Calu3 (cell line): ENCODE measurements at places on chromosomes 11 and 22. TPM values are rescaled to one million over a fixed set of nuclear protein-coding genes. Genes with fewer than 3 reads are reported as not detected.

The DTX4 gene
- total RNA-seq: 56.7 and 65.8 TPM in 2 replicates

The GLB1L2 gene
- total RNA-seq: 15.5 and 19.0 TPM in 2 replicates

The CECR2 gene
- 0.09 and 0.15 TPM in 2 replicates for total RNA-seq

- H3K4me1 ChIP-seq: peaks cover 25% of the 10 kb centered on the region
- H3K27ac ChIP-seq: peak overlapping the region; percentile 34
- peaks cover 64% of the 10 kb centered on the region for H3K36me3 ChIP-seq
These were observed 11.8 kb upstream of the WDR74 start for GRCh38 chr11:62850911-62851806.

The DEPDC7 gene
- total RNA-seq: 1.2 and 1.6 TPM in 2 replicates

GRCh38 chr11:86101941-86102407, 33.1 kb upstream of the PICALM start:
- H3K4me1 ChIP-seq: no peaks in the 10 kb centered on the region
- H3K4me3 ChIP-seq: no peak overlapping the region

DNA sequence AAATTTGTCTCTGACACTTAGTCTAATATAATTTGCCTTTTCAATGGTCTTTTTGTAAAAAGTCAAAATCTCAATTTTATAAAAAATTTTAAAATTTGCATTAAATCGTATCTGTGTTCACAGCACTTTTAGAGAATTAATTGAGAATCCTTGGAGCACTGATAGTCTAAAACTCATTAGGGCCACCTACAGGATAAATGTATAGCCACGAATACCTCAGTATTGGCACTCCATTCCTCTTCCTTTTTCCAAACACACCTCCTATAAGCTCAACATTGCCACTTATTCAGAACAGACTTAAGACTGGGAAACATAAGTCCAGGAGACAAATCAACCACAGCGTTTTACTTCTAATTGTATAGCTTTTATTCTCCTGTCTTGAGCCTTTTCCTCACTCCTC, 776.0 kb upstream of the ARHGAP42 start:
- no peaks in the 10 kb centered on the region for H3K36me3 ChIP-seq
- H3K27me3 ChIP-seq: no peaks in the 10 kb centered on the region
- H3K27ac ChIP-seq: no peak overlapping the region
- no peaks in the 10 kb centered on the region for H3K4me1 ChIP-seq
- no peak overlapping the region for H3K4me3 ChIP-seq

The MYH9 gene
- total RNA-seq: 526 and 606 TPM in 2 replicates

DNA sequence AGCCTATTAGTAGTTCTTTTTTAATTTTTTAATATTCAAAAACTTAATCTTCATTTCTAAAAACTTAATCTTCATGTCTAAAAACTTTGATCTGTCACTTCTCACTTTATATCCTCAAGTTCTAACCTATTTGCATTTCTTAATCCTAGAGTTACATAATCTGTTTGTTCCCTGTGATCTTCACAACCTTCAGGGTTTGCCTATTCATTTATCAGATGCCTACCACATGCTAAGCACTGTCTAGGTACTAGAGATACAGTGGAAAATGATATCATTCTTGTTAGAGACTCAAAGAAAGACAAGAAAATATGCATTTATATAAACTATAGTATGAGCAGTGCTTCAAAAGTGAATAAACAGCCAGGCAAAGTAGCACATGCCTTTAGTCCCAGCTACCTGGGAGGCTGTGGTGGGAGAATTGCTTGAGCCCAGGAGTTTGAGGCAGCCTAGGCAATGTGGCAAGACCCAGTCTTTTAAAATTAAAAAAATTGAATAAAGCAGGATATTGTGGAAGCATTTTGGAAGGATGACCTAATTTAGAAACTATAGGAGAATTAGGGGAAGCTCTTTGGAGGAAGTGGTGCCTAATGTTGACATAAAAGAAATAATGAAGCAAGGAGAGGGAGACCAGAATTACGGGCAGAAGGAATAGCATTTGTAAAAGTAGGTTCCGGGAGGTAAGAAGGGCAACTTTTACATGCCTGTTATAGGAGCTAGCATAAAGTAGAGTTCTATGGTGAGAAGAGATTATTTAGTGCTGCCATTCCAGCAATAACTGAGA, 54.4 kb upstream of the GRK2 start:
- H3K36me3 ChIP-seq: peaks cover 20% of the 10 kb centered on the region
- no peak overlapping the region for H3K27ac ChIP-seq
- no peak overlapping the region for H3K4me3 ChIP-seq
- H3K4me1 ChIP-seq: no peaks in the 10 kb centered on the region
- DNase-seq: no peak

The SHISAL1 gene
- not detected in 2 replicates for total RNA-seq

DNA sequence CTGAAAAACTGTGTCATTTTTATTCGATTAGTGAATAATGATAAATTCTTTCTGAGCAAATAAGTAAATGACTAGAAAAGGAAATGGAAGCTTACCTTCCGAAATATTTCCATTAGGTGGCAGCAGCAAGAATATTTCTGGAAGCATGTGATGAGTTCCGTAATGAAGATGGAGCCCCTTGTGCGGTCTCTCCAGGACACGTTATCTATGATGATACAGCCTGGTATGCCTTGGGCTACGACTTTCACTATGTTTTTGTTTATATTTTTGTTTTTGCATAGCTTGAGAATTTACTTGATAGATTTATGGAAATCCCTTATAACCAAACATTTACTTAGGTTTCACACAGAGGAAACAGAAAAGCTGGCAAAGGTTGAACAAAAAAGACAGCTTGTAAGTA, 25.7 kb downstream of the CASP5 start:
- no peak for DNase-seq
- no peaks in the 10 kb centered on the region for H3K27me3 ChIP-seq
- peaks cover 5% of the 10 kb centered on the region for H3K36me3 ChIP-seq
- peaks cover 23% of the 10 kb centered on the region for H3K4me1 ChIP-seq
- no peak overlapping the region for H3K27ac ChIP-seq

- DNase-seq: no peak
- H3K27ac ChIP-seq: no peak overlapping the region
- no peaks in the 10 kb centered on the region for H3K4me1 ChIP-seq
These were observed 297.1 kb downstream of the NELL1 start for GRCh38 chr11:20966489-20966888.

DNA sequence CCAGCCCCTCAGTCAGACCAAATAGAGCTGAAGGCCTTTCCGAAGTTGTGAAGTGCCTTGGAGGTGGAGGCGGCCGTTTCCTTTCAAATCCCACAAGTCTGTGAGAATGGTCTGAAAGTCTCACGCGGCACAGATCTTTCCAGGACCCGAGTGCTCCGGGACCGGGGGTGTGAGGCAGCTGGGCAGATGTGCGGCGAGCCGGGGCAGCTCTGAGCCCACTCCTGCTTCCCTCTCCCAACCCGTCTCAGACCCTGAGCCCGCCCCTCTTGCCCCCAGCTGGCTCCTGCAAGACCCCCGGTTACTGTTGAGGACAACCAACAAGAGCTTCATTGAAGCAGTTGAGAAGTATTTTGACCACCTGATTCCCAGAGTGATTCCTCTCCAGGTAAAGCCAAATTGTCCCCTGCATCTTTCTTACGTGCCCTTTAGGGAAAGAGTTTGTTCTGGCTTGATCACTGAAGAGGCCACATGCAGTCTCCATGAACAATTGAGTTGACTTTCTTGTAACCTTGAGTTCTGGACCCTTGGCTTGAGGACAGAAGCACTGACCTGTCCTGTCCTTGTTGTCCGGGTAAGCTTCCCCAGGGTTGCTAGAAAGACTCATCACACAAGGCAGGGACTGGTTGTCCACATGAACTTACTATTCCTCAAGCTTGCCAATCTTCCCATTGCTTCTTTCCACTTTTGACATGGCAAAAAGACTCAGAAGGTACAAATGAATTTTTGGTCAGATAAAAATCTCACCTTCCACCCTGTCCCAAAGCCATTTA, 7.5 kb downstream of the GLB1L3 start:
- no peak overlapping the region for H3K27ac ChIP-seq
- no peak for DNase-seq
- no peaks in the 10 kb centered on the region for H3K36me3 ChIP-seq
- no peaks in the 10 kb centered on the region for H3K4me1 ChIP-seq
- H3K4me3 ChIP-seq: no peak overlapping the region
- H3K27me3 ChIP-seq: peaks cover 28% of the 10 kb centered on the region

The SAAL1 gene
- total RNA-seq: 23.9 and 29.3 TPM in 2 replicates

GRCh38 chr22:17436382-17436980, 67.2 kb downstream of the CECR2 start:
- no peak for DNase-seq
- H3K4me1 ChIP-seq: no peaks in the 10 kb centered on the region
- peaks cover 69% of the 10 kb centered on the region for H3K27me3 ChIP-seq
- no peak overlapping the region for H3K27ac ChIP-seq
- no peaks in the 10 kb centered on the region for H3K36me3 ChIP-seq

GRCh38 chr11:124533626-124534025, 9.8 kb downstream of the OR8B12 start:
- no peaks in the 10 kb centered on the region for H3K36me3 ChIP-seq
- no peaks in the 10 kb centered on the region for H3K4me1 ChIP-seq
- no peak overlapping the region for H3K4me3 ChIP-seq
- no peaks in the 10 kb centered on the region for H3K27me3 ChIP-seq
- no peak overlapping the region for H3K27ac ChIP-seq

- DNase-seq: no peak
- no peaks in the 10 kb centered on the region for H3K36me3 ChIP-seq
- no peaks in the 10 kb centered on the region for H3K4me1 ChIP-seq
- no peak overlapping the region for H3K27ac ChIP-seq
These were observed 168.8 kb downstream of the BRD1 start for GRCh38 chr22:49658902-49659280.

- H3K27ac ChIP-seq: no peak overlapping the region
- no peaks in the 10 kb centered on the region for H3K4me1 ChIP-seq
- H3K27me3 ChIP-seq: no peaks in the 10 kb centered on the region
- no peak overlapping the region for H3K4me3 ChIP-seq
These were observed 7.4 kb upstream of the SCGB1D4 start for GRCh38 chr11:62306227-62306626.

DNA sequence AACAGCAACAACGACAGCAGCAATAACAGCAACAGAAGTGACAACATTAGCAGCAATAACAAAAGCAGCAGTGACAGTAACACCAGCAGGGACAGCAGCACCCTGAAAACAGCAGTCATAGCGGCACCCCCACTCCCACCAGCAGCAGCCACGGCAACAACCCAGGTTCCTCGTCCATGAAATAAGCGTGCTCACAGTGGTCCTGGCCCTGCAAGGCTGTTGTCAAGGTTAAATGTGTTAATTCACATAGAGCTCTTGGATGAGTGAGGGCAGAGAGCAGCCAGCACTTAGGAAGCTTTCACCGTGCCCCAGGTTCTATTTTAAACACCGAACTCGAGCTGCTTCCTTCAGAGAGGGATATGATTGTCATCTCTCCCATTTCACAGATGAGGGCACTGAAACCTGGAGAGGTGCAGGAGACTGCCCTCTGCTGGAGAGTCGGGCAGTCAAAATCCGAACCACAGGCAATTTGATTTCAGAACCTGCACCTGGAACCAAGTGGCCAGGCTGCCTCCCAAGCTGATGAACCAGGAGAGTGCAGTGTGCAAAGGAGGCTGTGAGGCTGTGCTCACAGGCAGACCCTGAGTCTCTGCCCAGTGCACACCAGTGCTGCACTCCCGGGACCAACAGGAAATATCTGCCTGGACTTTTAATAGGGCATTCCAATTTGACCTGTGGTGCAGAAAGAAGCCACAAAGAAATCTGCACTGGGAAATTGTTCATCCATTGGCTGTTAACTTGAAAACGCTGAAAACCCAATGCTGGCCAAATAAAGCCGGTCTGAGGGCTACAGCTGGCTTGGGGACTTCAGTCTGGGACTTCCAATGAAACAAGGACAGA, 22.9 kb upstream of the FGF3 start:
- H3K27ac ChIP-seq: peak overlapping the region; percentile 74
- peak; percentile 45 for DNase-seq
- H3K4me3 ChIP-seq: no peak overlapping the region
- peaks cover 13% of the 10 kb centered on the region for H3K4me1 ChIP-seq
- H3K27me3 ChIP-seq: no peaks in the 10 kb centered on the region

The MCAM gene
- 11.1 and 25.1 TPM in 2 replicates for total RNA-seq

The DKK3 gene
- 11.9 and 14.6 TPM in 2 replicates for total RNA-seq

DNA sequence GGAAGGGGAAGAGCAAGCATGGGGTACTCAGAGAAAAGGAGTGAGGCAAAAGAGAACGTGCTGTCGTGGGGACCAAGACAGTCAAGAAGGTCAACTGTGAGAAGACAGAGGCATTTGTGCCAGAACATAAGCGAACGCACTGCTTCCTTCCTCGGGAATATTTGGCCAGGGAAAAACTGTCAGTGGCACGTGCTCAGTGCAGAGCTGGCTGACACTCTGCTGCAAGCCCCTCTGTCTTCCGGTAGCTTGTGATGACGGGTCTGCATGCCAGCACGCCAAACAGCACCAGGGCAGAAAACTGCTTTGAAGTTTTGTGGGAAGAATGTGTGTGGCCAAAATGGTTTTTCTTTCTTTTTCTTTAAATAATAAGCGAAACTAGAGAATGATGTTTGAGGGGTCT, 60.6 kb downstream of the SMCO4 start:
- no peaks in the 10 kb centered on the region for H3K4me1 ChIP-seq
- no peak overlapping the region for H3K4me3 ChIP-seq
- H3K36me3 ChIP-seq: no peaks in the 10 kb centered on the region
- DNase-seq: no peak
- no peaks in the 10 kb centered on the region for H3K27me3 ChIP-seq
